Stimulated activated CD8-positive, alpha-beta memory T cell treated with anti-CD3 and anti-CD28 coated beads, Interleukin-2, amount 100 ng/mL, for 1 hour (primary cell): ENCODE measurements at places on chromosomes 6 and 20.
A peak's percentile ranks its signal among the peaks of the same experiment; 100 is the strongest.

GRCh38 chr20:58709703-58710039 is 17.1 kb downstream of the NPEPL1 start:
- no peak for DNase-seq

- DNase-seq = no peak
Measured at GRCh38 chr6:26468829-26469228, 11.1 kb downstream of the BTN2A1 start.

- no peak for DNase-seq
Measured at GRCh38 chr20:6916938-6917337, 149.5 kb downstream of the BMP2 start.

DNA sequence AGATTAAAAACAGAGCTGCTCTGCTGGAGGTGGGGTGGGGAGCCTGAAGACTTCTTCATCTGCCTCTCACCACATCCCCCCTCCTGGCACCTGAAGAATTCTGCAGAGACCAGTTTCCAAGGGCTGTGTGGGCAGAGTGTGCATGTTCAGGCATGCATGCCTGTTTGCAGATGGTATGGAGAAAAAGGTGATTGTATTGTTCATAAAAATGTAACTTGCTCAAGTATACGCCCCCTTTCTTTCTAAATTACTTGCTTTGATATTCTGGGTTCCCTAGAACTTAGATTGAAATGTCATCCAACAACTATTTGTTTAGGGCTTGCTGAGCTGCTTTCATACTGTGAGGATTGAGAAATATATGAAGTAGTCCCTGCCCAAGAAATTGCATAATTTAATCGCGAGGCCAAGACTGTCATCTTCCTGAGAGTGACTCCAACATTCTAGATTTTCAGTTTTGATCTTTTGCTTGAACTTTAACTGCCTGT is 83.6 kb downstream of the LCA5 start:
- no peak for DNase-seq

DNA sequence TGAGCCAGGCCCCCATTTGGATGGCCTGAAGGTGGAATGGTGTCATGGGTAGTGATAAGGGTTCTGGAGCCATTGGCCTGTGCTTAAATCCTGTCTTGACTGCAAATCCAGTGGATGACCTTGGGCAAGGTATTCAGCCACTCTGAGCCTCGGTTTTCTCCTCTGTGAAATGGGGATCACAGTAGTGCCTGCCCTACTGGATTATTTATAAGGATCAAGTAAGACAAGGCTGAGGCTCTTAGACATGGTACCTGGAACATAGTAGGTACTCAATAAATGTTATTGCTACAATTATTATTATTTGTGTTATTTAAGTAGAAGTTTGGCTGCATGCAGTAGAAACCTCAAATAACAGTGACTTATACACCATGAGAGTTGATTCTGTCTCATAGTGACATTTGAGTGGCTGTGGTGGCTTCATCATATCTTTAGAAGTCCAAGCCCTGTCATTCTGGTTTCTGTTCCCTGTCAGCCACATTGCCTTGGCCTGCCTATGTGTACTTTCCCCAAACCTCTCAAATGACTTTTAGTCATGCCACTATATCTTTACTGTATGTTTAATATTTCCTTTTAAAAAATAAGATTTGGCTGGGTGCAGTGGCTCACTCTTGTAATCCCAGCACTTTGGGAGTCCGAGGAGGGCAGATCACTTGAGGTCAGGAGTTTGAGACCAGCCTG is 37.6 kb upstream of the CHMP4B start:
- no peak for DNase-seq

GRCh38 chr6:4506223-4506622 is 270.0 kb upstream of the CDYL start:
- no peak for DNase-seq

- DNase-seq = no peak
Measured at GRCh38 chr6:3594201-3594600, 137.4 kb upstream of the SLC22A23 start.

GRCh38 chr6:90139272-90139817 is 157.3 kb downstream of the BACH2 start:
- no peak for DNase-seq

DNA sequence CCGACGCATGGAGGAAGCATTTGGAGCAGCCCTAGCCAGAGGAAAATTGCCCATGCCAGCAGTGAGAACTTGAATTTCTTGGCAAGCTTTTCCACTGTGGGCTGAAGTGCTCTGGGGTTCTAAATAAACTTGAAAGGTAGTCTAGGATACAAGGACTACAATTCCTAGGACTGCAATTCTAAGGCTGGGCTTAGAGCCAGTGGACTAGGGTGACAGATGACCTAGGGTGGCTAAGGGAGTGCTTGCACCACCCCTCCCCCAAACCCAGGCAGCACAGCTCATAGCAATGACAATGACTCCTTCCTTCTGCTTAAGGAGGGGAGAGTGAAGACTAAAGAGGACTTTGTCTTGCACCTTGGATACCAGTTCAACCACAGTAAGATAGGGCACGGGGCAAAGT is 122.3 kb downstream of the THBS2 start:
- DNase-seq = no peak

- no peak for DNase-seq
Measured at GRCh38 chr6:116283191-116283590, 3.5 kb upstream of the TSPYL1 start.

GRCh38 chr20:45049438-45049837 is 51.5 kb downstream of the KCNS1 start:
- DNase-seq = no peak

GRCh38 chr20:62376112-62377063 is 9.3 kb upstream of the LAMA5 start:
- DNase-seq = no peak

DNA sequence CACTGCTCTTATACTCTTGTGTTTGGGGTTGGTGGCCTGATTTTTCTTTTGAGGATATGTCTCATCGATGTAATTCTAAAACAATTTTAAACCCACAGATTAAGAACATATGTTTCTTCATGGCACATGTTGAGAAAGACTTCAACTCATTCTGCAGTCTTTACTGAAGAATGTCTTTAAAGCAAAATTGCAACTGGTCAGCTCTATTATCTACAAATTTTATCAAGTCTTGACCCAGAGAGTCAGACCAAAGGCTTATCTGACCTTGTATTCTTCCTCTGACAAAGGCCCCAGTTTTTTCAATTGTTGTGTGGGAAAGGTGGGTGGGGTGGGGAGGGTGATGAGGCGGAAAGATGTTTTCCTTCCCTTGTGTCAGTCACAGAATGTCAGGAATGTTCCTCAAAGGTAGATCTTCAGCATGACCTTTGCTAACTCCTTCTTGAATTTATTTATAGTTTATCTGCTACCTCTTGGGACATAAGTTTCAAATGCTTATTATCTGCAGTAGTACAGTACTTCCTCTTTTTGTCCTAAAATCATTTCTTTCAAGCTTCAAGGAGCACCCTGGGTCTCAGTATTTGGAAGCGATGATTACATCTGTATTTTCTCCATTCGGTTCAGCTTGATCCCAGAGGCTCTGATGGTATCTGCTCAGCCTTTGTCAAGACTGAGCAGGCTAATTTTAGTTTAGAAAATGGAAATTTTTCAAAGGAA is 63.2 kb upstream of the TIAM2 start:
- no peak for DNase-seq

- DNase-seq = no peak
Measured at GRCh38 chr20:47964149-47964548, 178.9 kb upstream of the SULF2 start.

DNA sequence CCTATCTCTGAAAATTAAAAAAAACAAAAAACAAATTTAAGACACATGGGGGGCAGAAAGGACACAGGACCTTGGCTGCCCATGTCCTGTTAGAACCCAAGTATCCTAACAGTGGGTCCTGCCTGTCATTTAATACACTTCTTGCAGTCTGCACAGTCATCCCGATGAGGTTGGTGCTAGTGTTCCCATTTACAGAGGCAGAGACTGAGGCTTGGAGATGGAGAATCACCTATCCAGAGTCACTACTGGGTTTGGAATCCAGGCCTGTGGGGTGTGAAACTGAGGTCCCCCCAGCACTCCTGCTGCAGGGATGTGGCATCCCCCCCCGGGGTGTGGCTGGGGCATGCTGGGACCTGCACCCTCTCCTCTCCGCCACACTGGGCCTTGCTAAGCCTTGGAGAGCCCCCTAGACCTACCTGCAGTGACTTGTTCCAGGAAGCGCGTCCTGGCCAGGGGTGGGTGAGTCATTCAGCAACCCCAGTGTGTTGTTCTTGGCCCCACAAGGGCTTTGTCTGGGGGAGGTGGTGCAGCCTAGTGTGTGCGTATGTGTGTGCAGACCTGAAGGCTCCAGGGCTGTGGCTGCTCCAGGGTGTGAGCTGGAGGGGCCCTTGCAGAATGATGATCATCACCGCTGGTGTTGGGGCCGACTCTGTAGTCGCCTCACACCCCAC is 49.7 kb downstream of the BCAS4 start:
- peak; percentile 19 for DNase-seq

GRCh38 chr6:164164876-164165275 is 750.4 kb downstream of the QKI start:
- no peak for DNase-seq

DNA sequence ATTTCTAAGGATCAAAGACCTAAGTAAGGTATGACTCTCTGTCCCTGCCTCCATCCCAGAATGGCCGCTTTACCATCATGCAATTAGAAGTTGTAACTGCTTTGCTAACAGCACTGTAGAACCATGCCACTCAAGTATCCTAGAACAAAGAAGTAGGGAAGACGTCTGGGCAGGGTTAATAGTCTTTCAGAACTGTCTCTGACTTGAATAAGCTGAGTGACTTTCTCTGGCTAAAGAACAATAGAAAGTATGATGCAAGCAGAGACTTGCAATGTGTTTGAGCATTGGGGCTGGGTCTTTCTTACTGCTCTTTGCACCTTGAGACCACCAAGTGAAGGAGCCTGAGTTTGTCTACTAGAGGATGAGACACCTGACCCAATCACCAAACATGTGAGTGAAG is 279.6 kb upstream of the JAG1 start:
- no peak for DNase-seq

GRCh38 chr20:4592316-4593148 is 129.2 kb upstream of the PRND start:
- peak; percentile 14 for DNase-seq

DNA sequence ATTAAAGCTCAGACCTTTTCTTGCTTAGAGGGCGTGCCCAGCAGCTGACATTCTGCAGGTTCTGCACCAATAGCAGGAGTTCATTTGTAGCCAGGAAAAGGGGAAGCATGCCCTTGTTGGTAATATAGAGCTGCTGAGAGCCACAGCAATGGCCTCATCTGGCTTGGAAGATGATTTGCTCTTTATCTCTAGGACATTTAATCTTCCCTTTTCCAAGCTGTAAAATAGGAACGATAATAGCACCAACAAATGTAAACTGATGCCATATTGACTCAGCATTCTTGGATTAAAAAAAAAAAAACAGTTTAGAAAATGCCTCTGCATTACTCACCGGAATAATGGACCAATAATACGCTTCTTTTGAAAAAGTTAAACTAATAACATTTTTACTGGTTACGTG is 93.4 kb upstream of the SLC2A12 start:
- DNase-seq = no peak

- DNase-seq = no peak
Measured at GRCh38 chr20:58102744-58103516, 125.5 kb downstream of the ANKRD60 start.

GRCh38 chr6:151478670-151479069 is 15.1 kb upstream of the CCDC170 start:
- no peak for DNase-seq

DNA sequence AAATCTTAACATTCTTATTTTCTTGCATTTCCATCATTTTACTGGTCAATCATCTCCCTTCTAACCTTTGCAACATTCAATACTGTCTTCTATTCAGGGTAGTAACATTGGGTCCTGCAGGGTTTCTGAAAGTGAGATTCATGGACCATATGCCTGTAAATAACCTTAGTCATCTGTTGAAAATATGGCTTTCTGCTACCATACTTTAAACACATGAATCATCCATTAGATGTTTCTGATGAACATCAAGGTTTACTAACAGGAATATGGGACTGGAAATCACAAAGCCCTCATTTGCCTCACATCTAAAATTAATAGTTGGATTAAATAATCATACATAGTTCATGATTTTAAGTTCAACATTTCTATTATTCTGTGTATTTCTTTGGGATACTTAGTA is 475.9 kb upstream of the MARCKS start:
- no peak for DNase-seq

DNA sequence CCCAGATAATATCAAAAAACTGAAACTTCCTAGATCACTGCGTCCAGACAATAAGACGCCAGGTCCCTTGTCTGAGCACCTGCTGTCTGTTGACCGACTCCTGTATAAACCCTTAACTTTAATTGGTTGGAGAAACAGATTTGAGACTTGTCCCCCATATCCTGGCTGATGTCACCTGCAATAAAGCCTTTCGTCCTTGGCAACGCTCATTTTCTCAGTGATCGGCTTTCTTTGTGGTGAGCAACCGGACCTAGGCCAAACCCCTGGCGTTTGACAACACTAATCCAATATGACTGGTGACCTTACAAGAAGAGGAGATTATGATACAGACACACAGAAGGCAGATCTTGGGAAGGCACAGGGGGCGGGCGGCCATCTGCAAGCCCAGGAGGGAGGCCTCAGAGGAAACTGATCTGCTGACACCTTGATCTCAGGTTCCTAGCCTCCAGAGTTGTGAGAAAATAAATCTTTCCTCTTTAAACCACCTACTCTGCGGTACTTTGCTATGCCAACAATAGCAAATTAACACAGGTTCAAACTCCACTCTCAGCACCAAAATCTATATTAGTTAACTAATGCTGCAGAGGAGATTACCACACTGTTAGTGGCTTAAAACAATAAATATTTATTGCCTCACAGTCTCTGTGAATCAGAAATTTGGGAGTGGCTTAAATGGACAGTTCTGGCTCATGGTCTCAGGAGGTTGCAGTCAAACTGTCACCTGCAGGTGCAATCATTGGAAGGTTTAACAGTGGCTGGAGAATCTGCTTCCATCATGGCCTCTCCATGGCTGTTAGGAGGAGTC is 178.7 kb downstream of the OTOR start:
- DNase-seq = no peak

- no peak for DNase-seq
Measured at GRCh38 chr6:56699066-56699654, 56.5 kb upstream of the DST start.
